Fibroblast of skin of scalp (primary cell): ENCODE measurements at places on chromosomes 2 and 18.

DNA sequence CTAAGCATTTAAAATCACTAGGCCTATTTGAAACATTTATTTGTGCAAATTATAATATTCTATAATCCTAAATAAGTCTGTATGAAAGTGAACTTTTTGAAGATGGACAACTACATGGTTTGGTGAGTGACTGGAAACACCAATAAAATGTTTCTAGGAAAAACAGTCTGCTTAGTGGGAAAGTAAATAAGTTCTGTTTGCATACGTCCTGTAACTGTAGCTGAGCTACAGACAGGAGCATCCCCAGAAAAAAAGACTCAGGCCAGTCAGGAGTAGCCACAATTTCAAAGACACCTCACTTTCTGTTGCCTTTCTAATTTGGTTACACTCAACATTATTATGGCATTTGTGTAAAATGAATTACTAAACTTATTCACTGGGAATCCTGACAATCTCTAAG is 28.4 kb upstream of the KCNJ3 start:
- DNase-seq, result no peak

- DNase-seq, result no peak
Observed at GRCh38 chr2:124327303-124327702, 302.2 kb downstream of the CNTNAP5 start.

- DNase-seq, result no peak
Observed at GRCh38 chr18:48797841-48798255, 152.9 kb downstream of the SMAD7 start.

- DNase-seq, result no peak
Observed at GRCh38 chr2:187640926-187641510, 86.8 kb upstream of the TFPI start.

- no peak for DNase-seq
Observed at GRCh38 chr2:158297120-158297519, 159.4 kb downstream of the CCDC148 start.

DNA sequence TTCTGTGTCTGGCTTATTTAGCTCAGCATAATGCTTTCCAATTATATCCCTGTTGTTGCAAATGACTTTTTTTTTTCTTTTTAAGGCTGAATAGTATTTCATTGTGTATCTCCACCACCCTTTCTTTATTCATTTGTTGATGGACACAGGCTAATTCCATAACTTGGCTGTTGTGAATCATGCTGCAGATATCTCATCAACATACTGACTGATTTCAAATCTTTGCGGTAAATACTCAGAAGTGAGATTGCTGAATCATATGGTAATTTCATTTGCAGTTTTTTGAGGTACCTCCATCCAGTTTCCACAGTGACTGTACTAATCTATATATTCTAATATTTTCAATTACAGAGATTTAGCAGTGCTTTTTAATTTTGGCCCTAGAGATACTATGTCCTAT is 266.2 kb downstream of the TMX3 start:
- DNase-seq, result peak; percentile 73

- peak; percentile 63 for DNase-seq
Observed at GRCh38 chr2:51697095-51697494, 665.2 kb upstream of the NRXN1 start.

DNA sequence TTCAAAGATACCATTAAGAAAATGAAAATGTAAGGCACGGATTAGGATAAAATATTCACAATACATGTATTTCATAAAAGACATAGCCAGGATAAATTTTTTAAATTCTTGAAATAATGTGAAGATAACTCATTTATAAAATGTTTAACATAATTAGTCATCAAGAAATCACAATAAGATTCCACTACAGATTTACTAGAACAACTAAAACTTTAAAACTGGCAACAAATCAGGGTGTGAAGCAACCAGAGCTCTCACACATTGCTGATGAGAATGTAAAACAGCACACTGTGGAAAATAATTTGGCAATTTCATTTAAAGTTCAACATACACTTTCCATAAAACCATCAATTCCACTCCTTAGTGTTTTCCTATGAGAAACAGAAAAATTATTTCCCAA is 89.6 kb upstream of the UBE2E3 start:
- peak; percentile 56 for DNase-seq

- no peak for DNase-seq
Observed at GRCh38 chr18:6857300-6857699, 127.8 kb downstream of the ARHGAP28 start.

- DNase-seq, result no peak
Observed at GRCh38 chr2:144466637-144467036, 53.3 kb downstream of the ZEB2 start.

DNA sequence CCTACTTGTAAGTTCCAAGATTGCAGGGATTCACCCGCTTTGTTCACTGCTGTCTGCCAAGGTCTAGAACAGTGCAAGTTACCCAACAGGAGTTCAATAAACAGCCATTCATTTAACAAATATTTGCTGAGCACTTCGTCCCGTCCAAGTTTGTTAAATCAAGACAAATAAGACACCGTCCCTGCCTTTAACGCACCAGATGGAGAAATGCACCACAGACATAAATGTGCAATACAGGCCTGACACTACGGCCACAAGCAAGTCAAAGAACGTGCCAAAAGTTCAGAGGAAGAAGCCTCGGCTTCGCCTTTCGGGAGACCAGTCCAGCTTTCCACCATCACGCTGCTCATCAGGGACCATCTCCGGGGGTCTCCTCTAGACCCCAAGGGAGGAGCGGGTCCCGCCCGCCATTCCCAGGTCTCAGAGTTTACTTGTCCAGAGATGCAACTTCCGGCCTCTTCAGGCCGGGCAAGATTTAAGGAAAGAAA is 429 bp downstream of the C2orf76 start:
- DNase-seq, result peak; percentile 5

GRCh38 chr2:237413777-237414661 is at the start of gene COL6A3:
Gene COL6A3 (minus strand): TSS chr2:237414164. CDS start chr2:237396817, 17,347 bp downstream.
- peak; percentile 99 for DNase-seq

DNA sequence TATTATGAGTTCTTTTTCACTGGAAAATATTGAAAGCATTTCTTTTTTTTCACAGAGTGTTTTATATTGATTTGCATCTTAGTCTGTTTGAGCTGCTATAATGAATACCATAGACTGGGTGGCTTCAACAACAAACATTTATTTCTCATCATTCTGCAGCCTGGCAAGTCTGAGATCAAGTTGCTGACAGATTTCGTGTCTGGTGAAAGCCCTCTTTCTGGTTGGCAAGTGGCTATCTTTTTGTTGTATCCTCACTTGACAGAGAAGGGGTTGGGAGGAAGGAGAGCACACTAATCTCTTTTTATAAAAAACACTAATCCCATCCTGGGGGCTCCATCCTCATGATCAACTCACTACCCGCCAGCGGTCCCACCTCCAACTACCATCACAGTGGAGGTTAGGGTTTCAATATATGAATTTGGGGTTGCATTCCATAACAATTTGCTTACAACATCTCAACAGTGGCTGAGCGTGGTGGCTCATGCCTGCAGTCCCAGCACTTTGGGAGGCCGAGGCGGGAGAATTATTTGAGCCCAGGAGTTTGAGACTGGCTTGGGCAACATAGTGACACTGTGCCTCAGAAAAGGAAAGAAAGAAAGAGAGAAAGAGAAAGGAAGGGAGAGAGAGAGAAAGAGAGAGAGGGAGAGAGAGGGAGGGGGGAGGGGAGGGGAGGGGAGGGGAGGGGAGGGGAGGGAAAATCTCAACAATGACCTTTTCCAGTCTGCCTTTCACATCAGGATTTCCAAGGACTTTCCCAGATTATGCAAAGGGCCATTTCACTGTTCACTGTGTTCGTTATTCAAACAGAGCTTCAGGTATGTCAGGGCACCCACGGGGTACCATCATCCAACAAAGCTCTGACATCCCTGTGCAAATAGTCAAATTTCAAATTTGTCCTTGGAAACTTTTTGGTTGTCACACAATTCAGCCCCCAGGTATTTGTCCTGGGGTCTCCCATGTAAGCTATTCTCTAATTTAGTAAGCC is 111.1 kb downstream of the AP1S3 start:
- DNase-seq, result no peak

GRCh38 chr2:48715956-48716355 is 39.6 kb downstream of the LHCGR start:
- peak; percentile 85 for DNase-seq

DNA sequence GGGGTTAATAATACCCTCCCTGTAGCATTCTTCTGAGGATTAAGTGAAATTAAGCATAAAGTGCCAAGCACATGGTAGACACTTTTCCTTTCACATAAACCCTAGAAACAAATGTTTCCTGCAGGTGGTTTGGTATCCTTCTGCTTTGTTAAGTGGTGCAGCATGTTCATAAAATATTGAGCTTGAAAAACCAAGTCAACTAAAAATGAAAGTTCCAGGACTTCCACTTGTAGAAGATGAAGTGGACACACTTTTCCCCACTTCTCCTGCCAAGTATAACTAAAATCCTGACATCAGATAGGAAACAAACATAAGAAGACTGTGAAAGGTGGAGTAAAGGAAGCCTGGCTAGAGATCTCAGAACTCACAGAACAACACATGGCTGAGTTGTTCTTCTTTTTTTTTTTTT is 90.5 kb downstream of the COLEC12 start:
- no peak for DNase-seq

DNA sequence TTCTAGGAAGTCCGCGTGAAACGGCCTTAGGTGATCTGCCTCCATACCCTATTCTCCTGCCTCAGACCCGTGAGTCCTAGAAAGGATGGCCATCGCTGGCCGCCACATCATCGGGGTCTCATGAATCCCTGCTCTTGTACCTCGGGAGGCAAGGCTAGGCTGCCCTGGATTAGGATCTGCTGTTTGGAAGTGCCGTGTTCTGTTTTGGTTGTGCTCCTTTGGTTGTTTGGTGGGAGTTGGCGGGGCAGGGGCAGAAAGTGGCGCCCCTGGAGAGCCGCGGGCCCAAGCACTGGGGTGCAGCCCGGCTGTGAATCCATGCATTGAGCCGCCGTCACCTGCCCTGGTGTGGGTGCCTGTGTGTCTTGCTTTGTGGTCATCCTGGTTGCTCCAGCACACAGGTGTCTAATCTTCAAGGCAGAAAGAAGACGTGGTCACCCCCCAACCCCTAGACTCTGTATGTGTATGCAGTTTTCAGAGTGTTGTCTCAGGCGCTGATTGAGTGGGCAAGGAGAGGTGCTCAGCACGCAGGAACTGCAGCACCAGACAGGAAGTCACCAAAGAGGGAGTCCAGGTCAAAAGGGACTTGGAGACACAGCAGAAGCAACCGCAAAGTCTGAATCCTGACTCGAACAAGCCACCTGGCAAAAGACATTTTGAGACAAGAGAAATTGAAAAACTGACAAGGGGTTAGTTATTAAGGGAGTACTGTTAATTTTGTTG is 80.0 kb upstream of the LDLRAD4 start:
- no peak for DNase-seq

- no peak for DNase-seq
Observed at GRCh38 chr2:170161516-170162270, 16.3 kb upstream of the MYO3B start.

DNA sequence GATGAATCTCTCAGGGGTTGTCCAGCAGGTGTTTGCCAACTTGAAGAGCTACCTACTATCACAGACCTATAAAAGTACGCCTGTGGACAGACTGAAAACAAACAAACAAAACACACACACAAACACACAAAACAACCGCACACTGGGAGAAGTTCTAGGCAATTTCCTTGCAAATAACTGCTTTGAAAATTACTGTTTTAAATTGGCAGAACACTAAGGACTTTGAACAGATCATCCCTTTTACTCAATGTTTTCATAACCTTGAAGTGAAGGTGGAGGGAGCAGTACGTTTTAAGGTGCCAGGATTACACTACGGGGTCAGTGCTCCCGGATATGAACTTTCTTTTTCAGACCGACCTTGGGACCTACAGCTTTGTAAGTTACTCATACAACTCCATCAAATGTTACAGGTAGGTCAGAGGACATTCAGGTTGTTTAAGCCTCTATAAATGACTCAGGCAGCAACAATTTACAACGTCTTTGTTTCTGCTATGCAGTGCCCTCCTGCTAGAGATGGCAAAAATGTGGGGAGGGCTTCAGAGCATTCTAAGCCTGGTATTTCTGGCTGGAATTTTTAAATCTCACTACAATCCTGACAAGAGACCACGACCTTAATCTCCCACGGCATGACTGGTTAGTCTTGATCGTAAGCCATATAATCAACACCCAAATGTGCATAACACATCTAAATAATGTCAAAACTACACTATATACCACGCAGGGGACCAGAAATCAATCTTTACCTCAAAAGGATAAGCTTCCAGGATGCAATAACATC is 1.4 kb upstream of the SLC20A1 start:
- peak; percentile 12 for DNase-seq

DNA sequence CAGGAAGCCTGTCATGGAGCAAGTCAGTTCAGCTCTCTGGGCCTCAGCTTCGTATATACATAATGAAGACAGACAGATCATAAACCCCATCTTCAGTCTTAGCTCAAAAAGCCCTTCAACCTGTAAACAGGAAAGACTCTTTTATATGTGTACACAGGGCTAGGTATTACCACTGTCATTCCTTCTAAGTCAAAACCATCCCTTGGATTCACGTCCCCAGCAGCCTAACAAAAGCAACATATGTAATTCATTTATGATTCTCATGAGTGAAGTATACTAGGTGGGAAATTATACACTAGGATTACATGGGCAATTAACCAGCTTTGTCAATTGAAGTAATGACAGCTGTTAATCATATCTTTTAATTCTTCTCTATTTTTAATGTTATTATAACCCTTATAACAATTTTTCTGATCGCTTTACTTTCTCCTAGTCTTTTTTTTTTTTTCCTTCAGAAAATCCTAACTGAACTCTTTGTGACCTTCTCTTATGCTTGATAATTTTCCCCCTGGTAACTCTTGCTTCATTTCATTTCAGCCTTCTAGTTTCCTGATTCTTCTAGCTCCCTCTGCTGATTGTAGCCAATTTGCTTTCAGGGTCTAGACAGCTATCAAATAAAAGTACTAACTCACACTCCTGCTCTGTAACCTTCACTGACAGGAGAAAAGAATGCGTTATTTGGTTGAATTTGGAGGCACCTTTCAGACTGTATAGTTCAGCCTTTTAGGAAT is 99.7 kb downstream of the RBM43 start:
- peak; percentile 67 for DNase-seq

DNA sequence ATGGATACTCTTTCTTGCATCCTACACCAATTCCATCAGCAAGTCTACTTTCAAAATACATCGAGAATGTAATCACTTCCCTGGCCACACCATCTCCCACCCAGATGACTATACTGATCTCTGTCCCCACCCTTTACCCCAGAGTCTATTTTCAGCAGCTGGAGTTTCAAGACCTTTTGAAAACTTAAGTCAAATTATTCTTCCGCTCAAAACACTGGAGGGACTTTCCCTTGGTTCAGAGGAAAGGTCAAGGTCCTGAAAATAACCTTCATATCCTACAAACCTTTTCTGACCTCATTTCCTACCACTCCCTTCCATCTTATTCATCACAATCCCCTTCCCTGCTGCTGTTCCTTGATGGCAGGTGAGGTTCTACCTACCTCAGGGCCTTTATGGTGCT is 58.8 kb upstream of the LYPD6 start:
- no peak for DNase-seq

DNA sequence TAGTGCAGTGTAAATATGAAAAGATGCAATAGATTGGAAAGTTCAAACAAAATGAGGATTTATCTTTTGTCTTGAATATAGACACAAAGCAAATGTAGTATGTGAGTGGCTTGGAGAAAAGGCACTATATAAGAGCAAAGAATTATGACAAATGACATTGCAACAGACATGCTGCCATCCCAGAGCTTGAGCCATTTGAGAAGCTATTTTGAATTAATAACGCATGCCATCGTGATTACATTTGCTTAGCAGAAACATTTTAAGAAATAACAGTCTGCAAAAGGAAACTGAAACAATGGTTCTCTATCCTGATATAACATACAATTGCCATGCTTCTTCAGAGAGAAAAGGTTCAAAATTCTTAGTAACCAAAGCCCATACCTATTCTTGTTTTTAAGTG is 677.1 kb downstream of the ZEB2 start:
- no peak for DNase-seq
